Muscle of arm (tissue), 14 donors: ENCODE measurements at places on chromosomes 16 and 17.
A peak's percentile ranks its signal among the peaks of the same experiment; 100 is the strongest.

DNA sequence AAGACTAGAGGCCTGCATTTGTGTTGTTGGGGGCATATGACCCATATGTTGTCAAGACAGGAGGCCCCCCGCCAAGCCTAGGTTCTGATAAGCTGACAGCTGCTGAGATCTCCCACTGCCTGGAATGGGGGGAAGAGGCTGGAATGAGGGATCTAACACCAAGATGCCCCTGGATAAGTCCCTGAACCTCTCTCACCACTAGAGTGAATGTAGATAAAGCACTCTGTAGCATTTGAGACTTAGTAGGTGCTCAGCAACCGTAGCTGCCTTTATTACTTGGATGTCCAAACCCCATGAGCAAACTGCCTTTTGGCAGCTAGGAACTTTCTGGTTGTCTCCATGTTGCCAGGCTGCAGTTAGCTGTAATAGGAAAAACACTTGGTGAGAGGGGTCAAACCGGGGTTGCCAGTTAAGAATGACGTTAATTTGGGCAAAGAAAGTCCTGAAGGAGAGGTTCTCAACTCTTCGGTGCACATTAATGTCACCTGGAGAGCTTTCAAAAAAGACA lies 4.4 kb upstream of the RASL10B start:
- no peak for DNase-seq

DNA sequence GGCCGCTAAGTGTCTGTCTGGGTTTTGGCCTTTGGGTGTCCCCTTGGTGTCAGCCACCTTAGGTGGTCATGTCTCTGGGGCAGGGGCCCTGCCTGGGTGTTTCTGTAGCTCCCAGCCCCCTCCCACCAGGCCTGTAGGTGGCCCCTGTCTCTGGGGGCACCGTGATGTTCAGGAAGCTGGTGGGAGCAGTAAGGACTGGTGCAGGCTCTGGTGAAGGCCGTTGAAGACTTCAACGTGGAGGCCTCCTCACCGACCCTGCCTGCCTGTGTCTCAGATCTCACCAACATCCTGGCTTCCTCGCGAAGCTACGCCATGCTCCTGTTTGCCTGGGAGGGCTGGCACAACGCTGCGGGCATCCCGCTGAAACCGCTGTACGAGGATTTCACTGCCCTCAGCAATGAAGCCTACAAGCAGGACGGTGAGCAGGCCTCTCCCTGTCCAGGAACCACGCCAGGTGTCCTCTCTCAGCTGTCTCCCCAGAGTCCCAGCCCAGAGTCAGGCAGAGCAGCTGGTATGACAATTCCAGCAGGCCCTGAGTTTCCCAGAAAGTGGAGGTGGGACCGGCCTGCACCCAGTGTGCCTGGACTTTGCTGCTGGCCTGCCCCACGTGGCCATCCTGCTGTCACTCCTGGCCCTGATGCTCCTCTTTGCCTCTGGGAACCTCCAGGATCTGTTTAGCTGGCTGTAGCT lies 2.8 kb downstream of the ACE start:
- no peak for DNase-seq

DNA sequence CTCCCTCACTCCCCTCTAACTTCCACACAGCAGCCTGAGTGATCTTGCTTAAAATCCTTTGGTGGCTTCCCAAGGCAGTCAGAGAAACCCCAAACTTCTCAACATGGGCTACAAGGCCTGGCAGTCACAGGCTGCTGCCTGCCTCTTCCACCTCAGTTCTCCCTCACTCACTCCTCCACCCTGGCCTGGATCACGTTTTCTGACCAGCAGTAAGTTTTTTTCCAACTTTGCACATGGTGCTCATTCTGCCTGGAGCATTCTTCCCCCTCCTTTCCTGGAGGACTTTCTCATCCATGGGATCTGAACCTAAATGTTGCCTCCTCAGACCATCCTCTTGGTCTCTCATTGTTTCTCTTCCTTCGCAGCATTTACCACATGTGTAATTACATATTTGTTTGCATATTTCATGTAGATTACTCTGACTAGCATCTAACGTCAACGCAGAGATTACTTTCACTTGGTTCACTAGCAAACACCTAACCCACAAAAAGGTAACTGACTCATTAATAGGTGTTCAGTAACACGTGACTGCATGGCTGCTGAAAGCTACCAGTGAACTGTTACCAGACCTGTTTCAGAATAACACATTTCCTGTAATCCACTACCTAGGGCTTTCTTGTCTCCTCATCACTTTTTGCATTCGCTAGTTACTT lies 17.1 kb downstream of the GNA13 start:
- no peak for DNase-seq

GRCh38 chr16:50841081-50841886 lies 99.4 kb downstream of the CYLD start:
- DNase-seq, result no peak

GRCh38 chr16:73025151-73025855 lies 22.6 kb downstream of the ZFHX3 start:
- no peak for DNase-seq

GRCh38 chr16:25048146-25048618 lies 33.0 kb upstream of the ARHGAP17 start:
- no peak for DNase-seq

- DNase-seq, result no peak
Measured at GRCh38 chr16:23055481-23055880, 93.8 kb downstream of the USP31 start.

- peak; percentile 24 for DNase-seq
Measured at GRCh38 chr16:1723450-1724147, 17.6 kb downstream of the MAPK8IP3 start.
